ENCODE measurements at places on chromosomes 2 and 18.
A peak's percentile ranks its signal among the peaks of the same experiment; 100 is the strongest.

GRCh38 chr18:48468151-48468550, 59.0 kb upstream of the ZBTB7C start:
- no peak for DNase-seq

DNA sequence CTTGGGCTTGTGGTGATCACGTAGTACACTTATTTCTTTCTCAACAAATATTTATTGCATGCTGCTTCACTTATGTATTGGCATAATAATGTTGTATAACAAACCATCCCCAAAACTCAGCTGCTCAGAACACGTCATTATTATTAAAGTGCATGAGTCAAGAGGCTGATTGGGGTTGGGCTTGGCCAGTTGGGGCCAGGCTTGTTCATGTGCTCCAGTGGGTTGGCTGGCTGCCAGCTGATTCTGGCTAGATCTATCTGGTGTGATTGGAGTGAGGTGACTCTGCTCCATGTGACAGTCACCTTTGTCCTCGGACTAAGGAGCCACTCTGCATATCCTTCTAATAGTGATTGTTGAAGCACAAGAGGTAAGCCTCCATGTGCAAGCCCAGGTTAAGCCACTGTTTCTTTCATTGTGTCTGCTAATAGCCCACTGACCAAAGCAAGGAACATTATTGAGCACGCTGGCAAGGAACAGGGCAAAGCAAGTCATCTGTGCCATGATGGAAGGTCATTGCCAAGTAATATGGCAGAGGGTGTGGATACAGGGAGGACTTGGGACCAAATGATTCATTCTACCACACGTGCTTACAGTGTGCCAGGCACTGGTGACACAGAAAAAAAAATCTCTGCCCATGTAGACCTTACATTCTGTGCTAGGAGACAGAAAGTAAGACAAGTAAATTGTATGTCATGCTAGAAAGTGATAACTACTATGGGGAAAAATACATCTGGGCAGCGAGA, 63.3 kb upstream of the TMEM182 start:
- peak; percentile 19 for DNase-seq

DNA sequence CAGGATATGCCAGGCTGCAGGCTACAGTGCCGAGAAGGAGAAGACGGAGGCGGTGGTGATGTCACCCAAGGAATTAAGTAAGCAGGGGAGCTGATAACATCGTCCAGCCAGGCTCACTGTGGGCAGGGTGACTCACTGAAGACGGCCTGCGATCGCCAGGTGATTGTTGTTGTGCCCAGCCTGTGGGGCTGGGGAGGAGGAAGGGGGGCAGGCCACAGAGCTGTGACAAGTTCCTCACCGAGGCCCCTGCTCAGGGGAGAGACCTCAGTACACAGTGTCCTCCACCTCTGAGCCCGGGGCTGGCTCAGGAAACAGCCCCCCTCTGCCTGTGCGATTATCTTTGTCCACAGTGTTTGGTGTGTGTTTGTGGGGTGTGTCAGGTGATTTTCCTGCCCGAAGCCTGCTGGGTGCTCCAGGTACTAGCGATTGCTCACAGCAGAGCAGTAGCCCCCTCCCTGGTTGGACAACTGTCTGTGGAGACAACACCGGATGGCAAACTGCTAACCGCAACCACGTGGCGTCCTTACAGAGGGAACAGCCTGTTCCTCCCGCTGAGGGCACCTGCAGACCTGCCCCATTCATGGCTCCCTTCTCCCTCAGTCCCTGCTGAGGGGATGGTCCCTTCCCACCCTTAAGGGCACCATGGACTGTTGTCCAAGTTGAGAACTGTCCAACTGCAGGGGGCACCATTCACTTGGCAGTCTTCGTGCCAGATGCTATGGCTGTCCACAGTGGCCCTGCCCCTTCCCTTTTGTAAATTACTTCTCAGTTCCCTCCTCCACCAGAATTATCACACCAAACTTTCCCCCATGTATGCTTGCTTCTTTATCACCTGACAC, 95.1 kb downstream of the ZFP36L2 start:
- no peak for DNase-seq

DNA sequence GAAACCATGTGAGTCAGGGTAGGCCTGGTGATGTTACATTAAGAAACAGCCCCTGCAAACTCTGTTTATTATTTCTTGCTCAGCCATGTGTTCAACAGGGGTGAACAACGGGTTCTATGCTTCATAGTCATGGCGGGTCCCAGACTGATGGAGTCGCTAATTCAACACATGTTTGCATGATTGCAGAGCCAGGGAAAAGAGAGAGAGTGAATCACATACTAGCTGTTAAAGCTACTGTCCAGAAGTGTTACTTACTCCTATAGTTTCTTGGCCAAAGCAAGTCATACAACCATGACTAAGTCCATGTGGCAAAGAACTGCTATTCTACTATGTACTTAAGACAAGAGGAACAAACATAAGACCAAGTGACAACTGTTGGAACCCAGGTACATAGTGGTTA, 241.2 kb upstream of the SKOR2 start:
- no peak for DNase-seq

DNA sequence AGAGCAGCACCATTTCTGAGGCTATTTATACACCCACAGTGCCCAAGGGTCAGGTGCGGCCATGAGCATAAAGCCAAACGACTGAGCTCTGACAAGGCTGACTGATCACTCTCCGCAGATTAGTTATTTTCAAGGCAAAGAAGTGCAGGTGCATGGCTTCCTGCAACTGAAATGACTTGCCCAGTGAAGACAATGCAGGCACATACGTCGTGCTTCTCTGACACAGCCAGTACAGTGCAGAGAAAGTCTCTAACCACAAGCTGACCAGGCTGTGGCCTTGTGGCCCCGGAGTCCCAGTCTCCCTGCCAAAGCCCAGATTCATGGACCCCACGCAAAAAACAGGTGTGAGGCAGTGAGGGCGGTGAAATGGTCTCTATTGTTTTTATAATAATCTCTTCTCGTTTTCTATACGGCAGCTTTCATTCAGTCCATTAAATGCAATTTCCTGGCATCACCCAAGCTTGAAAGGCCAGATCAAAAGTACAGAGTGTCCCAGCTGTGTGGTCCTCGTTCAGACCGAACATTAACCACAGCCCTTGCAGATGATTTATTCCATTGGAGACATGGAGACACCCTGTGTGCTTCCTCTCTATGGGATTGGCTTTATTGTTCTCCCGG, 447.0 kb upstream of the ID2 start:
- DNase-seq: peak; percentile 71

DNA sequence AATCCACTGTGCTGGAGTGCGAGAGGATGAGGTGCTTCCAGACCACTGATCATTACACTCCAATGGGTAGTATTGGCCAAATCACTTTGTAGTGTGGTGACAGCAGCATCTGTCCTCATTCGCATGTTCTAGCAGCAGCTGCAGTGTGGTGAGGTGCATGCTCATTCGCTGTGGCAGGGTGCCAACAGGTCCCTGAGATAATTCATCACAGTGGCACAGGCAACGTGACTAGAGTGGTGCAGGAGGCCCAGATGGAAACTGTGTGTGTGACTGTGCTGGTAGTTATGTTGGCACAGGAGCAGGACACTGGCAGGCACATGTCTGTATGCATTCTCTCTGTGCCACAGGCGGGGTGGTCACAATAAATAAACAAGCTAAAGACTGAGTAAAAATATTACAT, 329.5 kb upstream of the SYT4 start:
- peak; percentile 32 for DNase-seq

GRCh38 chr2:159708066-159708760, 4.1 kb upstream of the MARCHF7 start:
- DNase-seq: no peak

GRCh38 chr2:85954590-85955458, 66.0 kb upstream of the ST3GAL5 start:
- peak; percentile 23 for DNase-seq

DNA sequence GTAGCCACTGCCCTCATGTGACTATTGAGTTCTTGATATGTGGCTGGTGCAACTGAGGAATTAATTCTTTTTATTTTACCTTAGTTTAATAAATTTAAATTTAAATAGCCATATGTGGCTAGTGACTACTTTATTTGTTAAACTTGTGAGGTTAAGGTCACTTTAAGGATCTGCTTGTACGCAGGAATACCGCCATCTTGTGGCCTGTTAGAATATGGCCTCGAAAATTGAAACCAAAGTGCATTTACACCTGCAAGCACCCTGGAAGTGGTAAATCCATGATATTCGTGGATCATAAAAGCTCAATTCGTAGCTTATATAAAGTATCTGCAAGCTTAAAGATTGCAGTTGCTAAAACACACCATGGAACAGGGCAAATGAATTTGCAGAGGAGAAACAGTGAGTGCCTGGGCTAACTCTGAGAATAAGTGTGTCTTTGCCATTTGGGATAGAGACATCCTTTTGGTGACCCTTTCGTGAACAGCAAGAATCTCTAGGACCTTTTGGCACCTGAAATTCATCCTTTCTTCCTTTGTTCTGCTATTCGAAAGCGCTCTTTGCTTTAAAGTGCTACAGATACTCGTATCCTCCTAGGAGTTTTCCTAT, 59.9 kb upstream of the REG3A start:
- peak; percentile 53 for DNase-seq

- DNase-seq: no peak
Observed at GRCh38 chr2:168801471-168801870, 966 bp upstream of the NOSTRIN start.

DNA sequence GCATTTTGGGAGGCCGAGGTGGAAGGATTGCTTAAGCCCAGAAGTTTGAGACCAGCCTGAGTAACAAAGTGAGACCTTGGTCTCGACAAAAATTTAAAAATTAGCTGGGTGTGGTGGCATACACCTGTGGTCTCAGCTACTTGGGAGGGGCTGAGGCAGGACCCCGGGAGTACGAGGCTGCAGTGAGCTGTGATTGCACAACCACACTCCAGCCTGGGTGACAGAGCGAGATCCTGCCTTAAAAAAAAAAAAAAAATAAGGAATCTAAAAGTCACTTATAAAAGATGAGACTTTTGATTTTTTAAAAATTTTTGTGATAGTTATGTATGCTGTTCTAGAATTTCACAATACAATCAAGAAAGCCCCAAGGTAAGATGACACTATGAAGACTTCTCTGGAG, 33.1 kb downstream of the ID2 start:
- DNase-seq: no peak

GRCh38 chr18:61765097-61765496, 127.7 kb downstream of the RNF152 start:
- no peak for DNase-seq
